ENCODE measurements at places on chromosomes 11 and 22. TPM values are rescaled to one million over a fixed set of nuclear protein-coding genes. Genes with fewer than 3 reads are reported as not detected.

GRCh38 chr11:17510507-17511206 lies 33.6 kb downstream of the USH1C start:
- no peak for DNase-seq

DNA sequence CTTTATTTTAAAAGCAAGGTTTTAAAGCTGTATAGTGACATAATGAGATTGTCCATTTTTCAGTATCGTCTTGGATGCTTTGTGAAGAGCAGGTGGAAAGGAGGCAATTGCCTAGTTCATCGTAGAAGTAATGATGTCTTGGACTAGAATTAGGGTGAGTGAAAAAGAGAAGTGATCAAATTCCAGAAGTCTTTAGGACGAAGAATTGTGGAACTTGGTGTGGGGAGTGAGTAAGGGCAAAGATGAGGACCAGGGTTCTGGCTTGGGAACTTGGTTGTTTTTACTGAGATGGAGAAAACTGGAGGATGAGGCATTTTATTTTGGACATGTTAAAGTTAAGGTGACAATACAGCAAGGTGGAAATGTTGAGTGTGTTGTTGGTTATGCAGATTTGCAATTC lies 1.2 kb downstream of the ILK start:
- DNase-seq = no peak

DNA sequence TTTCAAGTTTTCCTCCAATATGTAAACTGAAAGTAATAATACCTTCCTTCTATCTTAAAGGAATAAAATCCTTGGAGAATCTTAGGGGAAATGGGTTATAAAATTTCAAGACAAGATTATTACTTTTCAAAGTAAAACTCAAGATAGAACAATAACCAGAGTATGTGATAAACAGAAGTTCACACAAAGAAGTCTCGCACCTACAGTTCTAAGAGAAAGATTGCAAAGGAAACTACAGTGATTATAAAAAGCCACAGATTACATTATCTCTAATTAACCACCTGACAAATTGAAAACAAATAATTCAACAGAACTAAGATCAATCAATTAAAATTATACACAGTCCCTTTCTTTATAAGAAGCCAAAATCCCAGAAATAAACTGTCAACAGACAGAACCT lies 34.0 kb downstream of the AMBRA1 start:
- peak; percentile 12 for DNase-seq

The FOLR3 gene
- polyA plus RNA-seq = not detected

GRCh38 chr11:45031912-45032519 lies 81.3 kb upstream of the TP53I11 start:
- no peak for DNase-seq

DNA sequence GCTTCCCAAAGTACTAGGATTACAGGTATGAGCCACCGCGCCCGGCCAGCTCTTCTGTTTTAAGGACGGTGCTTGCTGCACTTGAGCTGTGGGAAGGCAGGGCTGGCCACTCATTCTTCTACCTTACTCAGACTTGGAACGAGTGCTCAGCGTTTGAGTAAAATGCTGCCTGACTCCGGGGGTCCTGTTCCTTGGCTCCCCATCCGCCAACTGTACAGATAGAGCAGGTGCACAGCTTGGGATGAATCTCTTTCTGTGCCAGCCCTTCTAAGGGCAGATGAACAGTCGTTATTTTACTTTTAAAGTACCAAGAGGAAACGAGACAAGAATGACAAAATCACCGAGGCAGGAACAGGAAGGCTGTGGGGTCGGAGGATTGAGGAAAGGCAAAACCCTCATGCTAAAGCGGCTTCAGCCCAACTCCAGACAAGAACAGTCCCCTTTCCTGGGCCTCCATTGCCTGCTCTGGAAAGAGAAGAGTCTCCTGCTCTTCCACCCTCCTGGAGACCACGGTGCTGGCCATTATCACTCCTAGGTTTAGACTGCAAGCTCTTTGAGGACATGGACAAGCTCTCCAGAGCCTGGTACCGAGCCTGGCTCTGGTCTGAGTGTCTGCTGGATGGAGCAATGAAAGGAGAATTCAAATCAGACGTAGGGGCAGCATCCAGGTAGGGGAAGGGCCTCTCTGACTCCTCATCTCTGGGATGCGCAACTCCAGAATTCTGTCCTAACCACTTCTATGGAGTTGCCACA lies 1.1 kb upstream of the SUN2 start:
- DNase-seq = no peak

- DNase-seq = no peak
Measured at GRCh38 chr11:112844517-112844916, 116.7 kb upstream of the NCAM1 start.

DNA sequence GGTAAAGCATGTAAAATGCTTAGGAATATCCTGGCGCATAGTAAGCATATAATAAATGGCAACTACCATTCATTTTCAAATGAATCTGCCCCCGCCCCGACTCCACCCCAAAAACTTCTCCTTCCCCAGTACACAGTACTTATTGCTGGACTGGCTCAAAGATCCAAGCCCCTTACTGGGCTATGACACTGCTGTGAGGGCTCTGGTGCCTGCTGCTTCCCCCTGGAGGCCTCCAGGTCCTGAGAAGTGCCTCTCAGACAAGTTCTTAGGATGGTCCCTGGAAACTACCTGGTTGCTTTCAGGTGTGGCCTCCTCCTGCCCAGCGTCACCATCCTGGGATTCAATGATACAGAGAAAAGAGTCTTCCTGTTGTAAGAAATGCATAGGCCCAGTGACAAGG lies 190.6 kb upstream of the NTM start:
- no peak for DNase-seq

DNA sequence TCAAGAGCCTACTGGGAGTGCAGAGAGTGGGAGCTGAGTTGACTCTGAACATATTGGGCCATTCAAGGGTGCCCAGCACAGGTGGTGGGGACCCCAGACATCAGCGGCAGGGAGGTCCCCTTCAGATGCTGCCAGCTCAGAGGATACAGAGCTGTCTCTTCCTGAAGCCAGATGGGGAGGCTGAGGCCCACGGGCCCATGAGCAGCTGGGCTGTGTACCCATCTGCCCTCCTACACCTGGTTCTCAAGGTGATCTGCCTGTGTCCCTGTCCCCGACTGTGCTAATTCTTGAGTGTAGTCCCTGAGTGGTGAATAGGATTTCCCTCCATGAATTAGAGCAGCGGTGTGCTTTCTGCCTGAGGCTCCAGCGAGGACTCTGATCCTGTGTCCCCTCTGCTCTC lies 76.3 kb downstream of the MICAL2 start:
- DNase-seq = no peak

- DNase-seq = no peak
Measured at GRCh38 chr22:44127356-44127755, 53.4 kb upstream of the PARVG start.

DNA sequence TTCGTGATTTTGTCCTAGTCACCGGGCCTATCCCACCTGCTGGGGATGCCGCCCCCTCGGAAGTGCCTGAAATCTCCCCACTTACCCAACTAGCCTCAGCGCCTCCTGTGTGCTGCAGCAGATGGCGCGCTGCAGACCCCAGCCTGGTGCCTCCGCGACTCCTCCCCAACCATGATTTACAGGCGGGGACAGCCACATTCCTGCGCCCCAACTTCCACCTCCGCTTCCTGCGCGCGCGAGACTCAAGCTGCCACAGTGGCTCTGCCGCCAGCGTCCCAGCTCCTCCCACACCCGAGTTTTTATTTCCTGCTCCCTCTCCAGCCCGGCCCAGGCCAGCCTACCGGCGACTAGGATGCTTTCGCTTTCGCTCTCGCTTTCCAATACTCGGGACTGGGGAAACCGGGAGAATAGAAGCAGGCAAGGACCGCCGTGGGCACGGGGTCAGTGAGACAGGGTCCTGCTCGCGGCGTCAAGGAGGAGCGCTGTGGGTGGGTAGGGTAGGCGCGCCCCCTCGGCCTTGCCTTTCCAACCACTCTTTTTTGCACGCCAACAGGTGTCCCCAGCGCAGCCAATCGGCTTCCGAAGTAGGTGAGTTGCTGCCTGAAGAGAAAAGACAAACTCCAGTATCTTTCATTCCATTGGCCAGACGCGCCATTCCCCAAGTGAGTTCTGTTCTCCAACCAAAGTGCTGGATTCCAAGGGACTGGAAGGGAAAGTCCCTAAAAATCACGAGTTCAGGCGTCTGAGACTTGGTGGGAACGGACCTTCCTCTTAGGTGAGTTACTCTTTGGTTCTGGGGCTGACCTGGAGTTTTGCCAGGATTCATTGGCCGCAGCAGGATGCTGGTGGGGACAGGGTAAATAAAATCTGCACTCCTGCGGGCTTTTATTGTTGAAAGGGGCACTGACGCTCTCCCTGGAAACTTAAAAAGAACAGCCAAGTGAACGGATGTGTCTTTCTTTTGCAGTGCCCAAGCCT lies at the start of gene FAM111A:
Gene FAM111A, plus strand, starts transcription at position 327 of the 978 bp plus-strand sequence. CDS start 6,017 bp downstream, outside the sequence.
- DNase-seq = peak; percentile 97

- DNase-seq = peak; percentile 29
Measured at GRCh38 chr11:69934861-69935494, 115.8 kb upstream of the FGF3 start.

DNA sequence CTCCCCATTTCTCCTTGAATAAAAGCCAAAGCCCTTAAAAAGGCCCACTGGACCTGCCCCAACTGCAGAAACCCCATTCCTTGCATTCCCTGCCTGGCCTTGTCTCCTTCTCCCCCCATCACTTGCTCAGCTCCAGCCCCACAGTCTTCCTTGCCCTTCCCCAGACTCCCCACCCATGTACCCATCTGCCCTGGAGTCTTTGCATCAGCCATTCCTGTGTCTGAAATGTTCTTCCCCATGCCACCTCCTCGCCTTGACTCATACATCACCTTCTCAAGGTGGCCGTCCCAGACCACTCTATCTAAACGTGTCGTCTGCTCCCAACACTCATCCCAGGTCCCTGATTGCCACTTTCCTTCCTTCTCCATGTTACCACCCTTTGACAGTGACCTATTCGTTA lies 77.4 kb upstream of the SHANK2 start:
- DNase-seq = no peak

The TIMP3 gene
- polyA plus RNA-seq = 1.8 TPM

GRCh38 chr22:27885977-27886842 lies 32.8 kb downstream of the PITPNB start:
- peak; percentile 55 for DNase-seq

DNA sequence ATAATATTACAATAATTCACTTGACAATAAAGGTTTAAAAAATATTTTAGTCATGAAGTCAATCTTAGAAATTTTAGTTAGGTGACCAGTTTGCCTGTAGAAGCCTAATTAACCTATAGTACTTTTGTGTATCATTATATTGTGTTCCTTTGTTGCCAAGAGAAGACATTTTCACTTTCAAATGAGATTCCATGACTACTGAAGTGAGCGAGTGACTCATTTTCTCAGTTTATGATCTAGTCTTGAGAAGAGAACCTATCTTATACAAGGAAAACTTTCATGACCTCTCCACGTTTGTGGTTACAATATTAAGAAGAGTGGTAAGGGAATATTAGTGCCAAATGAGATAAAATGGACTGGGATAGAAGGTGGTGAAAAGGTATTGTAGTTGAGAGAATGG lies 423.9 kb upstream of the CHORDC1 start:
- no peak for DNase-seq

DNA sequence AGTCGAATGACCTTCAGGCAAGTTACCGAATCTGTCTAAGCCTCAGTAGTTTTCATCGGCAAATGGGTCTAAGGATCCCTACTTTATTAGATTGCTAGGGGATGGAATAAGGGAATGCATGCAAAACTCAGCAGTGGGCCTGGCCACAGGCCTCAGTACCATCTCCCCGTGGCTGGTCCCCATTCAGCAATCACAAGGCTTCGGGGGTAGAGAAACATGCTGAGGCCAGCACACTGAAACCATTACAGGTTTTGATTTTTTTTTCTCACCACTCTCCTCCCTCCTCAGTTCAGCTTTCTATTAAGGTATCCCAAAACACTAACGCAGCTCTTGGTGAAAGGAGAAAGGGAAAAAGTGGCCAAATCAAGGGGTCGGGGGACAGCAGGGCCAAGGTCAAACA lies 11.9 kb downstream of the KIRREL3 start:
- no peak for DNase-seq

DNA sequence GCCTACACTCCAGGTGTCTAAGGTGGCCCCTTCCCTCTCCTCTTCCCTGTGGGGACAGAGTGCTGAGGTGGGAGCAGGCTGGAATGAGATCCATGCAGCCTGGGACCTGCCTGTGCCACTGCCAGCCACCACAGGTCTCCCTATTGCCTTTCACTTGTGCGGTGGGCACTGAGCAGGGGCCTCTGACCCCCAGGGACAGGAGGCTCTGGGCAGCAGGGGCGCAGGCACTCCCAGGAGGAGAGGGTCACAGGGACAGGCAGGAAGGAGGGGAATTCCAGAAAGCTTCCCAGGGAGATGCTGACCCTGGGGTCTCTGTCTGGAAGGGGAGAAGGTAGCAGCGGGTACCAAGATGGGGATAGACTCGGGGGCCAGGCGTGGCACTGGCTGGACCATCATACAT lies 228.5 kb upstream of the B3GAT1 start:
- DNase-seq = no peak

The RIMBP3C gene
- 0.04 TPM for polyA plus RNA-seq

The NCAM1 gene
- polyA plus RNA-seq = 16.2 TPM

DNA sequence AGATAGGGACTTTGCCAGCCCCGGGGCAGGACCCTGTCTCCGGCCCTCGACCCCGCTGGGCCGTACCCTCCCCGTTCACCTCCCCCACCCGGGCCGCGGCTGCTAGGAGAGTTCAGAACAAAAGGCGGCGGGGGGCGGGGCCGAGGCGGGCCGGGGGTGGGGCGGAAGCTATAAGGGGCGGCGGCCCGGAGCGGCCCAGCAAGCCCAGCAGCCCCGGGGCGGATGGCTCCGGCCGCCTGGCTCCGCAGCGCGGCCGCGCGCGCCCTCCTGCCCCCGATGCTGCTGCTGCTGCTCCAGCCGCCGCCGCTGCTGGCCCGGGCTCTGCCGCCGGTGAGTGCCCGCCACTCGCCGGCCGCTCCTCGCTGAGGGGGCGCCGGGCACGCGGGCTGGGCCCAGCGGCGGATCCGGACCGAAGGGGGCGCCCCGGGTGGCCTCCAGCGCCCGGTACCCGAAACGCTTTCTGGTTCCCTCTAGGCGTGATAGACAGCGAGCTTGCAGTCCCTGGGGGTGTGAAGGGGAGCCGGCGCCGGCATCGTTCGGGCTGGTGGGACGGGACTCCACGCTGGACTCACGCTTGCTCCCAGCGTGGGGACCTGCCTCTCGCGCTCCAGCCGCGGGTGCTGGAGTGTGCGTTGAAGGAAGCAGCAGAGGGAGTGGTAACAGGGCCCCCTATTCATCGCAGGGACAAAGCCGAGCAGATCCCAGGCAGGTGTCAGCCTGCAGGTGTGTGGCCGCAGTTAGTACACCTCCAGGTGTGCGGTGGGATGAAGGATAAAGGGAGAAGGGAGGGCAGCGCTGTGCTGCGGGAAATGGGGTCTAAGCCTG lies at the start of gene MMP11:
Gene MMP11, plus strand, starts transcription at position 201 of the 825 bp plus-strand sequence. Its CDS starts 22 bp downstream, at position 223.
- DNase-seq = peak; percentile 62

DNA sequence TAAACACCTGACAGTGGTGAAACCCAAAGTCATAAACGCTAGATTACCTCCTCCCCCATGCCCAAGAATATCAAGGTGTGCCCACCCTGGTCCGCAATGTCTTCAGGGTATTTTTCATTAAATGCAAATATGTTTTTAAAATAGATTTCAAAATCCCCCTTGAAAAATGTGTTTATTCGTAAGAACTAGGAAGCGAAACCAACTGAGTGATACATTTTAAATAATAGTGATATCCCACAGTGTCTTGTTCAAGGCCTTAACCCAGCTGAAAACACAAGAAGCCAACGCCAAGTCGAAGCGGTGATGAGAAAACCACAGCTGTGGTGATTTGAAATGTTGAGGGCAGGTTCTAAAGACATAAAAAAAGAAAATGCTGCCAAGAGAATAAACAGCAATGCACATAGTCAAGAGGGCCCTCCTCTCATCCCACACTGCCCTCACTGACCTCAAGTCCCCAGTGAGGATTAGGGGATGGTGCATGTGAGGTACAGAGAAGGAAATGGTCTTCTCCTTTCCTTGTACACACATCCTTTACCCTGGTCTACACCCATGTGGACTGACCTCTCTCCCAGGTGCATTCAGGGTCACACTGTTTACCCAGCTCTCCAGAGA lies 25.5 kb downstream of the KCNJ1 start:
- peak; percentile 11 for DNase-seq

All from small intestine (tissue), 16 donors.